ENCODE measurements at places on chromosomes 16 and 17.

GRCh38 chr17:32261936-32262510 is 3.6 kb upstream of the RHBDL3 start:
- no peak for DNase-seq

- DNase-seq = no peak
These were observed 11.3 kb upstream of the PECAM1 start for GRCh38 chr17:64401941-64402340.

DNA sequence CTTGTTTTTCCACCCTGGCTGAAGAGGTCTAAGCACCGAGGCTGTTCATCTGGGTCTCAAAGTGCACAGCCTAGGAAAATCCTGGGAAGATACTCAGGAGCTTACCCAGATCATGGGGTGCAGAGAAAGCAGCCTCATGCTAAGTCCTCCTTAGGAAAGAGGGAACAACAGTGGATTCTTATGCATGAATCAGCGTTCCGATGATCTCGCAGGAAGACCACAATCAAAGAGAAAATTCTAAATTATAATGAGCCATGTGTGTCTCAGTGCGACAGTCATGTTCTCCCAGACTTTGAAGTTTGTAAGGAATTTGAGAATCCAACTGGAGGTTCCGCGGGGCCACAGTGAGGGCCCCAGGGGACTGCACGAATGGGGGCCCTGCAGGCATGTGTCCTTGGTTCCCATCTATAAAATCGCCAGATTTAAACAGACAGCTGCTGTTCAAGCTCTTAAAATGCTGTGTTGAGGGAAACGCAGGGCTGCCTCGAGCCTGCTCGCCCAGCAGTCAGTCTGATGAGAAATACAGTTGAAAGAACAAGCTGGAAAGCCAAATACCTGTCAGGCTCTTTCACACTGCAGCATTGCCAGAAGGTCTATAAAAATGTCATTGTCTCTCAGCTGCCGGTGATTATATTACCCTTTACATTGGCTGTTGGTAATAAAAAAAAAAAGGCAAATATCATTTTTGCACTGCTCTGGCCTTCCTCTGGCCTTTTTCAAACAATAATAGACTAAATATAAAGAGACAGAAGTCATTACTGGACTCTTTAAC is 152.1 kb downstream of the PMP22 start:
- DNase-seq = no peak

GRCh38 chr16:7182510-7183109 is 150.0 kb upstream of the RBFOX1 start:
- DNase-seq = no peak

DNA sequence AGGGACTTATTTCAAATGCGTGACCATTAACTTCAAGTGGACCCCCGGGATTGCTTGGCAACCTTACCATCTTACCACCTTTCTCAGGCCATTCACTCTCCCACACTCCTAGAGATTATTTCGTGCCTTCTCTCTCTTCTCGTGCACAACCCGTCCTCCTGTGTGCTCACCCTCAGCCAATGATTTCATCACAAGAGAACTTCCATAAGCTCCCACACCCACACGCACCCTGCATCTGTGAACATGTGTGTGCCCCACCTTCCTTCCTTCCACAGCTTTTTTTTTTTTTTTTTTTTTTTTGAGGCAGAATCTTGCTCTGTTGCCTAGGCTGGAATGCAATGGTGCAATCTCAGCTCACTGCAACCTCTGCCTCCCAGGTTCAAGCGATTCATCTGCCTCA is 27.4 kb upstream of the CDH3 start:
- DNase-seq = no peak

GRCh38 chr17:71423871-71424546 is 696.8 kb upstream of the SOX9 start:
- DNase-seq = no peak

- no peak for DNase-seq
These were observed 251.5 kb downstream of the KATNIP start for GRCh38 chr16:27801289-27801945.

DNA sequence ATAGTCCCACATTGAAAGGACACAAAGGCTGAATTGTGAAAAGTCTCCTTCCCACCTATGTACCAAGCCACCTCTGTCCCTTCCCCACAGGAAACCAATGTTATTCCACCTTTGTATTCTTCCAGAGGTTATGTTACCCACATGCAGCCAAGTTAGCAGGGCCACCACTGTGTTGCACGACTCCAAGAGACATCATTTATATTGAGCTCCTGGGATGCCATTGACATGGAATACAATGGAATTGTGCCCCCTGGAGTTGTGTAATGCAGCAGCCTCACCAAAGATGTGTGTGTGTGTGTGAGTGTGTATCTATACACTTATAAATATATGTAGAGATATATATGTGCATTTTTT is 21.6 kb upstream of the MSI2 start:
- DNase-seq = no peak

GRCh38 chr17:2592971-2593820 is at the start of gene PAFAH1B1:
TSS of gene PAFAH1B1 (plus strand) at chr17:2593654. CDS start at chr17:2638289, 44,635 bp downstream.
- DNase-seq = peak; percentile 90

DNA sequence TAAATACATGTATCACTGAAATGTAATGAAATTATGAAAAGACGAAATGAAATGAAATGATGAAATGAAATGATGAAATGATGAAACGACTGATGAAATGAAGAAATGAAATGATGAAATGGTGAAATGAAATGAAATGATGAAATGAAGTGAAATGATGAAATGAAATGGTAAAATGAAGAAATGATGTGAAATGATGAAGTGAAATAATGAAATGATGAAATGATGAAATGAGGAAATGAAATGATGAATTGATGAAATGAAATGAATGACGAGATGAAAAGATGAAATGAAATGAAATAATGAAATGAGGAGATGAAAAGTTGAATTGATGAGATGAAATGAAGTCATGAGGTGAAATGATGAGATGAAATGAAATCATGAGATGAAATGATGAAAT is 594.7 kb downstream of the TP53TG3F start:
- no peak for DNase-seq

GRCh38 chr16:88741368-88741767 is 35.1 kb downstream of the CTU2 start:
- no peak for DNase-seq

- DNase-seq = no peak
These were observed 164.6 kb downstream of the CPPED1 start for GRCh38 chr16:12639044-12639443.

DNA sequence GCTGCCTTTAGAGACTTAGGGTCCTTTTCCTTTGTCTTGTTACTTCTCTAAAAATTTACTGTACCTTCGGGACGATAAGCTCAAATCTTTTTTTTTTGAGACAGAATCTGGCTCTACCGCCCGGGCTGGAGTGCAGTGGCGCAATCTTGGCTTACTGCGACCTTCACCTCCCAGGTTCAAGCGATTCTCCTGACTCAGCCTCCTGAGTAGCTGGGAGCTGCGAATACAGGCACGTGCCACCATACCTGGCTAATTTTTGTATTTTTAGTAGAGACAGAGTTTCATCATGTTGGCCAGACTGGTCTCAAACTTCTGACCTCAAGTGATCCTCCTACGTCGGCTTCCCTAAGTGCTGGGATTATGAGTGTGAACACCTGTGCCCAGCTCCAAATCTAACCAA is 7.4 kb downstream of the RAD51C start:
- DNase-seq = no peak

Measured in stimulated activated CD4-positive, alpha-beta T cell treated with anti-CD3 and anti-CD28 coated beads, TNF-alpha, amount 100 ng/mL, for 48 hours (primary cell).